NCI-H2081 treated with DMSO at 0.1 percent for 48 hours (cell line): ENCODE measurements at places on chromosomes 6 and 20.

- no peak for DNase-seq
These were observed 1092.3 kb downstream of the KHDRBS2 start for GRCh38 chr6:61193771-61194170.

- no peak for DNase-seq
These were observed 25.6 kb upstream of the AHI1 start for GRCh38 chr6:135522965-135523692.

GRCh38 chr6:79810871-79811270 is 136.5 kb downstream of the ELOVL4 start:
- DNase-seq = peak; percentile 81

DNA sequence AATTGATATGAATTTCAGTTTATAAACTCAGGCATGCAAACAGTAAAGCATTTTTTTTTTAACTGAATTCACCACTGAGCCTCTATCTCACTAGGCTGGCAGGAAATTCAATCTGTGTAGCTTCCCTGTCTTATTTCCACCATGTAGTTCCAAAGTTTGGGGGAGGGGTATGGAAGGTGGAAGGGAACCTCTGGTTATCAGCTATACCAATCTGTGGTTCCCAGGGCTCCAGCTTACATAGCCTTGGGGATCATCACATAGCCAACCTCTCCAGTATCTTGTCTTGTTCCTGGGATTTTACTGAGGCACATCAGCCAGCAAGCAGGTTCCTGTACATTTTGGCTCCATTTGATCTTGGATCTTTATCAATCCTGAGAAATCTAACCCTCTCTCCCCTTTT is 15.6 kb downstream of the RAD21L1 start:
- DNase-seq = no peak

DNA sequence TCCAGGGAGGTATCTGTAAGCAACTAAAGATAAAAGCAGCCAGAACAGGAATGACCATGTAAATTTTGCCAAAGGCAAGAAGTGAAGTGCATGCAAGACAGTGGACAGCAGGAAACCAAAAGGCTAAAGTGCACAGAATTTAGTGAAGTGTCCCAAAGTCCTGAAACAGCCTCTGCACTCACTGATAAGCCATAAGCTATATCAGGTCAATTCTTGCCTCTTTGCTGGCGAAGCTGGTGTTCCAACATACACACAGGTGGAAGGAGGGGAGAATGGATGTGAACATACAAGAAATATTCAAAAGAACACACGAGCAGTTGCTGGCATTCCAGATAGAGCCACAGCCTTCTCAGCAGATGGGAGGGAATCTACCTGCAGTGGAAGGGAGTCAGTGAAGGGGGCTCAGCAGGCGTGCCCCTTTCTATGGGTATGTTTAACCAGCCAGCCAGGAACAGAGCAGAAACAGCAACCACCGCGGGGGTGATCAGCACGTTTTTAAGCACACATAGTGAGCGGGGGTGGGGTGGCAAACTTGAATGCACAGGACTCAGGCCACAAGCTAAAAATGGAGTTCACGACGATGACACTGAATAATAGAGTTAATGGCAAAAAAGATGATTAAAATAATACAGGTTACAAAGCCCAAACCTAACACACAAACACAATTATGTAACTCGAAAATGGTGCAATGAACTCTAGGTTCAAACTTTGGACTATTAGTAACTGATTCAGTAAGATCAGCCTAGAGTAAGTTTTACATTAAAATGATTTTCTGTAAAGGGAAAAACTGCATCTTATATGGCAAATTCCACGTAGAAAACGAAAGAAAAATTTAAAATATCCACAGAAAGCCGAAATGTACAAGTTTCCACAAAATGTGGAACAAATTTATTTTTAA is 1.2 kb downstream of the ECI2 start:
- no peak for DNase-seq

GRCh38 chr6:80205404-80205803 is 98.9 kb downstream of the BCKDHB start:
- no peak for DNase-seq

GRCh38 chr6:85677234-85677956 is 34.7 kb upstream of the SYNCRIP start:
- DNase-seq = no peak

GRCh38 chr20:37305079-37305478 is 15.6 kb downstream of the MANBAL start:
- DNase-seq = no peak

GRCh38 chr6:33945931-33946330 is 142.1 kb upstream of the MLN start:
- DNase-seq = no peak

DNA sequence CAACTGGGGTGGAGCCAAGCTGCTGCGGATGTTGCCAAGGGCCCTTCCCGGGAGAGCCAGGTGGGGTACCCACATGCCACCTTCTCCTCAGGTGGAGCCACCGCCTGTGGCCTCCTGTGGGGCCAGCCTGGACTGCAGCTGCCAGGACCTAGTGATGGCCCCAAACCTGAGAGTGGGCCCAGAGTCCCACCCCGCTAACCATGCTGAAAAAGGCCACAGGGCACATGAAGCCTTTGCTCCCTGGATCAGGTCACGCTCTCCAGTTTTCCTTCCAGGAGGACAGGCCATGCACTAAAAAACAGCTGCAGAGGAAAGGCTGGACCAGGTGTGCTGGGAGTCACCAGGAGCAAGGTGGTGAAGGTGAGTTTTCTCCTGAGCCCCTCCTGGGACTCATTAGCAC is 73.9 kb upstream of the SLC22A16 start:
- no peak for DNase-seq

DNA sequence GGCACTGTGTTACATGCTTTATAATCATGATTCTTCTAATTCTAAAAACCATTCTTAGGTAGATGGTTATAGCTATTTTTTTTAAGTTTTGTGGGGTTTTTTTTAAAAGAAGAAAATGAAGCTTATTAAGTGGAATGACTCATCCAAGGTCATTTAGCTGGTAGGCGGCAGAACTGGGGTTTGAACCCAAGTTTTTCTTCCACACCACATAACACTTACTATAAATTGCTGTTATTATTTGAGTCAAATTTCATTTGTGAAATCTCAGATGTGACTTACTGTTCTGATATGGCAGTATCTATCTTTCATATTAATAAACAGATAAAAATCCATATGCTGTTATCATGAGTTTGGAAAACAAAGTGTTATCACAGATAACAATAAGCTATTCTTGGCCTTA is 10.4 kb upstream of the COL10A1 start:
- no peak for DNase-seq

DNA sequence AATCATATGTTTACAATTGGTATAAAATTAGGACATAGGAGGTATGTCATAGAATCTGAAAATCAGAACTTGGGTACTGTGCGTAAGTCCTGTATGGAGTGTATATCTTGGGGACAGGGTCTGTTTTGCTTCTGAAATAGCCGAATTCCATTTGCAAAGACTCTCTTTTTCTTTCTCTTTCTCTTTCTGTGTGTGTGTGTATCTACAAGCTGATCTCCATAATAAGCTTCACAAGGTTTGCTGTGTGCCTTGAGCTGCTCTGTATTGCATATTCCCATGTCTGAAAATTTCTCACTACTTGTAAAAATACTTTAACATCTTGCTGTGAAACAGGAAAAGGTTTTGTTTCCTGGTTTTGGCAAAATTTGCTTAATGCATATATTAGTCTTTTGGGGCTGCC is 29.5 kb downstream of the STX11 start:
- no peak for DNase-seq

DNA sequence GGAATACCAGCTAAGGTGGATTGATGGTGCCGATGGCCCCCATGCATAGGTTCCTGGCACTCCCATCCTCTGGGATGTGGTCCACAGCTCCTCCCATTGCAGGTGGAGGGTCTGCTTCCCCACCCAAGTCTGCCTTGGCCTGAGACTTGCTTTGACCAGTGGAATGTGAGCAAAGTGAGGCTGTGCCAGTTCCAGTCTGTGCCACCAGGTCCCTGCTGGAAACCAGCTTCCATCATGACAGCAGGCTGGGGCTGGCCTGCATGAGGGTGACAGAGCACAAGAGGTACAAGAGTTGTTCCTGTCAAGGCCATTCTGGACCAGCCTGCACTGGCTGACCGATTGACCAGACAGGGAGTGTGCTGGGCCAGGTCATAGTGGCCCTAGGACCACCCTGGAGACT is 27.0 kb upstream of the CCR6 start:
- DNase-seq = no peak

- no peak for DNase-seq
These were observed 180.1 kb downstream of the SLC24A3 start for GRCh38 chr20:19392344-19393130.

- no peak for DNase-seq
These were observed 215.9 kb downstream of the SLC24A3 start for GRCh38 chr20:19428324-19428723.

GRCh38 chr6:76552268-76552667 is 479.8 kb upstream of the IMPG1 start:
- no peak for DNase-seq

GRCh38 chr6:143901885-143902750 is 37.8 kb downstream of the ZC2HC1B start:
- DNase-seq = no peak

- no peak for DNase-seq
These were observed 125.0 kb upstream of the MLIP start for GRCh38 chr6:53986165-53986720.

- DNase-seq = no peak
These were observed 274.3 kb downstream of the CD109 start for GRCh38 chr6:73969971-73970970.

DNA sequence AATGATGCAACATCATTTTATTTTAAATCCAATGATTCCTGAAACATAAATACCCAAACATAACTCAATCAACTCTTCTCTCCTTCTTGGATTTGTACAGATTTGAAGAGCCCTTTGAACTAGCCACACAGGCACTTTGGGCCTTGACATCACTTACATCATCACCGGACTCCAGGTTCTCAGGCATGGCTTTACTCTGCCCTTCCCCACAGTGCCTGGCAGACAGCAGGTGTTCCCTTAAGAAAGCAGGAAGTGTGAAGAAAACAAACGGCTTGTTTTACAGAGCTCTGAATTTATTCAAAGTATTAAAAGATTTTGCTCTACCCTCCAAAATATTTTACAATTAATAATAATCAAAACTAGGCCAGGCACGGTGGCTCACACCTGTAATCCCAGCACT is 54.8 kb upstream of the GCM1 start:
- DNase-seq = no peak

DNA sequence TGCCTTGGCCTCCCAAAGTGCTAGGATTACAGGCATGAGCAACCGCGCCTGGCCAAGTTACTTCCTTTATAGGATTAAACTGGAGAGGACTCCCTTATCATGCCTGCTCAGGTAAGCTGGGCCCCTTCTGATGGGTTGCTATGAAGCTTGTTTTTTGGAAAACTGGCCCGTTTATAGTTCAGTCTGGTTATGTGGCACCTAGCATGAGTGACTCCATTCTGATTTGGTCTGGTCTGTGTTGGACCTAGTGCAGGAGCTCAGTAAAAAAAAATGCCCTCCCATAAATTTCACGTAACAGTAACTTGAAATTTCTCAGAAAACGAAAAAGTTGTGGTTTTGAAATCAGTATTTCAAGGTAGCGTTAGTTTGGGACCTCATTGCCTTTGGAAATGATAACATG is 448.4 kb downstream of the HACE1 start:
- no peak for DNase-seq

DNA sequence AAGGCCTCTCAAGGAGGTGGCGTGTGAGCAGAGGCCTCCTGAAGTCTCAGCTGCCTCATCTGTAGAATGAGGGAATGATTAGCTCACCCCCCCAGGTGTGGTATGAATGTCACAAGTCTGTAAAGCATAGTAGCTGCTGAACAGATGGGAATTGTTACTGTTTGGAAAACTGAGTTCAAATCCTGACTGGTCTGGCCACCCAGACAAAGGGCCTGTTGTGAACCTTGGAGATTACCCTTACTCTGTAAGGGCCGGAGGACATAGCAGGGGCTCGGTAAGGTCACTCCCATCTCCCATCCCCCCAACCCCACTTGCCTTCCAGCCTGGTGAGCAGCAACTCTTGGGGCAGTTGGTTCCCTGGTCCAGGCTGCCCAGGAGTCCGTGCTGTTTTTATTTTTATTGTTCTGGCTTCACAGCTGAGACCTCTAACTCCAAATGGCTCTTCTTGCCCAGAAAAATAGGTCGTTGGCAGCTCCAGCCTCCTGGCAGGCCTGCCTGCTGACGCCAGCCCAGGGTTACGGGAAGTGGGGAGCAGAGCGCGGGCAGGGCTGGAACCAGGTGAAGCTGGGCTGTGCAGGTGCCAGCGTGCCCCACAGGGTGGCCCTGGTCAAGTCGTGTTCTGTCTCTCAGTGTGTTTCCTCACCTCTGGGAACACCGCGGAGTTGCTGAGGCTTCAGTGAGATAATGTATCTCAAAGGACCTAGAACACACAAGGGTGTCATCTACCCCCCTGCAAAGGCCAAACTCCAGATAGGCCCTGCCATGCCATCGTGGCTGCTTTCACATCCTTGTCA is 4.5 kb upstream of the SIRPA start:
- no peak for DNase-seq

DNA sequence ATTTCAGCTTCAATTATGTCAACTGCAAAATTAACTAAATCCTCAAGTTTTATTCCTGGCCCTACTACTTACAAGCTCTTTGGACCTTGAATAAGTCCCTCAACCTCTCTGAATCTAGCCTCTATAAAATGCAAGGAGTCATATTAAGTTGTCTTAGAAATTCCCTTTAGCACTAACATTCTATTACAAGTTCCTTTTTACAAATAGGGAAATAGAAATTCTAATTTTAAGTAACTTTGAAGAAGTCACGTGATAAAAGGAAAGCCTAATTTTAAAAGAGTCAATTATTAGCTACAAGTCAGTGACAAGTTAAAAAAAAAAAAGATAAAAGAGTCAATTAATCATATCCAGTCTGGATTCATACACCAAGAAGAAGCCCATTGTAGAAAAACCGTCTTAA is 24.6 kb upstream of the GTF3C6 start:
- DNase-seq = no peak
